ENCODE measurements at places on chromosomes 16 and 17. TPM values are rescaled to one million over a fixed set of nuclear protein-coding genes. Genes with fewer than 3 reads are reported as not detected.
A peak's percentile ranks its signal among the peaks of the same experiment; 100 is the strongest.

GRCh38 chr17:43530288-43531081 lies 15.7 kb downstream of the ETV4 start:
- DNase-seq: peak; percentile 100

Gene CCL8
- not detected for total RNA-seq

Gene HNF1B
- total RNA-seq: 185 TPM

DNA sequence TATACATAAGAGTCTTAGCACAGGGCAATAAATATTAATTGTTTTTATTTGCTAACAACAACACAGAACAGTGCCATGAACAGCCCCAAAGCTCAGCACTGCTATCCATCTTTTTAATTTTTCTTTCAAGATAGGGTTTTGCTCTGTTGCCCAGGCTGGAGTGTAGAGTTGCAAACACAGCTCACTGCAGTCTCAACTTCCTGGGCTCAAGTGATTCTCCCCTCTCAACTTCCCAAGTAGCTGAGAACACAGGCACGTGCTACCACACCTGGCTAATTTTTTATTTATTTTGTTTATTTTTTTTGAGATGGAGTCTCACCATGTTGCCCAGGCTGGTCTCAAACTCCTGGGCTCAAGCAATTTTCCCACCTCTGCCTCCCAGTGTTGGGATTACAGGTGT lies 47.6 kb upstream of the AKAP1 start:
- peak; percentile 48 for DNase-seq

GRCh38 chr17:57605675-57606105 lies 139.4 kb downstream of the CCDC182 start:
- peak; percentile 87 for DNase-seq

DNA sequence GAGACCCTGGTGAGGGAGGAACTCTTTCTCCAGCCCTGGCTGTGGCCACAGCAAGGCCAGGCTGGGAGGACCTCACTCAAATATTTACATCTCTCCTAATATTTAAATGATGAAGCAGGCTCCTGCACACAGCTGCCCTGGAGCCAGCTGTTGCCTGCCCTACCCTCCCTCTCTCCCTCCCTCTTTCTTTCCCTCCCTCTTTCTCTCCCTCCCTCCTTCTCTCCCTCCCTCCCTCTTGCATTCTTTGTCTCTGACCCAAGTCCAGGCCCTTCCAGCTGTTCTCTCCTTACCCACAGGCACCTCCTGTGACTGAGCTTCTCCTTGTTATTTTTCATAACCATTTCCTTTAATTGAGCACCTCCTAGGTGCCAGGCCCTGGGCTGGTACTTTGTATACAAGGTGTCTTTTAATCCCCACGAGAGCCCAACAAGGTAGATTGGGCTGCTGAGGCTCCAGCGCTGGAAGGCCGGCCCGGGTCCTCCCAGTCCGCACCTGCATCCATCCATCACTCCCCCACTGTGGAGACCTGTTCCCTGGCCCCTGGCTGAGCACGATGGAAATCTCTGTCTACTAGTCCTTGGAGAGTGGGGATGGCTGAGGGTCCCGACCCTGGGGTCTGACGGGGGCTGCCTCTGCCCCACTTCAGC lies 242.3 kb downstream of the SEC14L1 start:
- peak; percentile 88 for DNase-seq

GRCh38 chr16:24728891-24729242 lies 584 bp upstream of the TNRC6A start:
- DNase-seq: peak; percentile 11

- no peak for DNase-seq
Measured at GRCh38 chr17:11487469-11487868, 110.8 kb upstream of the DNAH9 start.

GRCh38 chr16:54425681-54426552 lies 139.3 kb upstream of the IRX3 start:
- DNase-seq: no peak

GRCh38 chr16:47463771-47464624 lies 2.9 kb downstream of the PHKB start:
- DNase-seq: no peak

Gene PSMC3IP
- 5.8 TPM for total RNA-seq

GRCh38 chr17:31750578-31750977 lies 108.5 kb downstream of the COPRS start:
- DNase-seq: no peak

Gene TBX6
- 1.6 TPM for total RNA-seq

GRCh38 chr16:87305505-87306391 lies 11.4 kb downstream of the C16orf95 start:
- DNase-seq: peak; percentile 62

GRCh38 chr17:64275016-64275415 lies 12.0 kb upstream of the TEX2 start:
- no peak for DNase-seq

Gene TMEM220
- total RNA-seq: 13.3 TPM

GRCh38 chr16:17273142-17273561 lies 197.6 kb downstream of the XYLT1 start:
- DNase-seq: no peak

DNA sequence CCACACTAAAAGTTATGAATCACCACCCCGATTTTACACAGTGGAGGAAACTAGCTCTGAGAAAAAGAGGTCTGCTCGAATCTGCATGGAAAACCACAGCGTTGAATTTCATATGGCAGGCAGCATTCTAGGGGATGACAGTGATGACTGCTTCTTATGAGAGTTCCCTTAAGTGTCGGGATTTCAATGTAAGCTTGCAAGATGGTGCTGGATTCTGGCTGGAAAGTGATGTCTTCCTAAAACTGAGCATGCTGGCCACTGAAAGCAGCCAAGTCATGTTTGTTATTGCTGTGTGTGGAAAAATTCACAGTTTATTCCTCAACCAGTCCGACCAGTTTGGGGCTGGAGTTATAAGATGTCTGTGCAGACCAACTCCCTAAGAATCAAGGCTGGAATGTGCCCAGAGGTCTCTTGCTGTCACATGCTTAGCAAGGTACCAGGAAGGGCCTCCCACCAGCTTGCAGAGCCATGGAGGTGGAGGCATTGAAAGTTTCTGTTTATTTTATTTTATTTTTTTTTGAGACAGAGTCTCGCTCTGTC lies 37.2 kb upstream of the GAN start:
- DNase-seq: peak; percentile 42

GRCh38 chr17:34167354-34167753 lies 87.7 kb upstream of the CCL2 start:
- peak; percentile 68 for DNase-seq

GRCh38 chr17:3594976-3595375 lies 14.2 kb downstream of the TRPV1 start:
- DNase-seq: no peak

GRCh38 chr16:87921236-87921773 lies 15.0 kb downstream of the CA5A start:
- peak; percentile 15 for DNase-seq

DNA sequence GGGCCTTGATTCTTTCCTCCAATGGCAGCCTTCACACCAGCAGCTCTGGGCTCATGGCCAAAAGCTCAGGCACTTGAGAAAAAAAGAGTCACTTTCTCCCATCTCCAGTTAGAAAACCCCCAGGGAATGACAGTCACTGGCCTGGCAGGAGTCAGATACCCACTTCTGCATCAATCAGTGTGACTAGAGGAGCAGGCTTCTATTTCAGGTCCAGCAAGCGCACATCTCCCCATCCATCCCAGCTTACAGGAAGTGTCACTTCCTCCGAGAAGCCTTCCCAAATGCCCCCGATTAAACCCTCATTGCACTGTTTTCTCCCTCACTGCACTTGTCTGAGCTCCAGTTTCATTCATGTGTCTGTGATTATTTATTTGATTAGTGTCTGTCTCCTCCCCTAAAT lies 30.4 kb upstream of the CCL1 start:
- DNase-seq: no peak

- DNase-seq: no peak
Measured at GRCh38 chr17:27610304-27610677, 20.7 kb upstream of the LGALS9 start.
